Suprapubic skin (tissue), 4 donors: ENCODE measurements at places on chromosomes 13 and 19. TPM values are rescaled to one million over a fixed set of nuclear protein-coding genes. Genes with fewer than 3 reads are reported as not detected.

DNA sequence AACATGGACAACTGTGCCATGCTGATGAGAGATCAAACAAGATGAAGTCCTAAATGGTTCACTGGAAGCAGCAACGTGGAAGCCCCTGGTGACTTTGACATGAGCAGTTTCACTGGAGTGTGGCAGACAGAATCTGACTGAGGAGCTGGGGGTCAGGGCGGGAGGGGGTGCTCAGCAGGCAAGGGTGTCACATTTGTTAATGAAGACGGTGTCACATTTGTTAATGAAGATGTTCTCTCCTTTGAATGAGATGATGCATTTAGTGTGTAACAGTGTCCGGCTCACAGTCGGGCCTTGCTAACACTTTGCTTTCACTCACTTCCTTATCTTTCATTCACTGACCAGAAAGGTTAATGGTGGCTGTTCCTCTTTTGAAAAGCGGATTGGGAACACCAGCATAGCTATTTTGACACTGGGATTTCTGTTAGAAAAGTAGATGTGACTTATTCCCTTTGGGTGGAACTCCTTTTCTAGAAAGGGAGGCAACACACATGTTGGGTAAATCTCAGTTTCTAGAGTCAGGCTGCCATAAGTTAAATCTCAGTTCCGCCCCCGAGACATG, 693.7 kb downstream of the UQCRFS1 start:
- no peak overlapping the region for H3K27ac ChIP-seq
- no peaks in the 10 kb centered on the region for H3K27me3 ChIP-seq
- H3K36me3 ChIP-seq: no peaks in the 10 kb centered on the region
- H3K4me3 ChIP-seq: no peak overlapping the region
- no peak for DNase-seq
- no peaks in the 10 kb centered on the region for H3K4me1 ChIP-seq

Gene SYT5
- total RNA-seq: 7.8 TPM

Gene GRK1
- not detected for total RNA-seq

GRCh38 chr19:633068-633785, at the start of gene POLRMT:
Gene POLRMT, minus strand, starts transcription at chr19:633537. Its CDS starts 25 bp downstream, at chr19:633512.
- DNase-seq: peak; percentile 99
- peaks cover 23% of the 10 kb centered on the region for H3K4me1 ChIP-seq
- peak within 1 kb of the TSS; percentile 75 for H3K27ac ChIP-seq
- H3K4me3 ChIP-seq: peak within 1 kb of the TSS; percentile 82
- H3K36me3 ChIP-seq: peaks cover 20% of the 10 kb centered on the region

DNA sequence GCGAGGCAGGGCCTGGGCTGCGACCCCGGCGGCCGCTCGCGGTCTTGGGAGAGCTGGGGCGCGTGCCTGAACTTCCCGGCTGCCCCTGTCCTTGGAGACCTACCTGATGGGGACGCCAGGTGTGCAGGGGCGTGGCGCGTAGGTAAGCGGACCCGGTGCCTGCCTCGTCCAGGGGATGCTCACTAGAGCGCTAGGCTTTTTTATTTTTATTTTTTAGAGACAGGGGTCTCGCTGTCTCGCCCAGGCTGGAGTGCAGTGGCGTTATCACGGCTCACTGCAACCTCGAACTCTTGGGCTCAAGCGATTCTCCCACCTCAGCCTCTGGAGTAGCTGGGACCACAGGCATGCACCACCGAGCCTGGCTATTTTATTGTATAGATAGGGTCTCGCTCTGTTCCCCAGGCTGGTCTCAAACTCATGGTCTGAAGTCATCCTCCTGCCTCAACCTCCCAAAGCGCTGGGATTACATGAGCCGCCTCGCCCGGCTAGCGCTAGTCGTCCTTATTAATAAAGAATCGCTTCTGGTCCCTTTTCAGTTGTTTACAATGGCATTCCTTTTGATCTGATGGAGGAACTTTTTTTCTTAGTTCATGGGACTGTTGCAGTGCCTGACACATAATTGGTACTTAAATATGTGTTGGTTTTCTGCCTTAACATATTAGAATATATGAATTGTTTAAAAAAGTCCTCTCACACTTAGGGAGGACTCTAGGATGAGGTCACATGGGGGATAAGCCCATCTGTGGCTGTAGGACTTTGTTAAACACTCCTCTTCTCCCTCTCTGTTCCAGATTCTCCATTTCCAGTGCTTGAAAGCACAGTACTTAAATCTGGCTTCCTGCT, 812 bp downstream of the DPY19L3 start:
- DNase-seq: peak; percentile 78
- H3K27ac ChIP-seq: peak overlapping the region; percentile 98

GRCh38 chr19:13864667-13865570, 12.0 kb upstream of the NANOS3 start:
- DNase-seq: no peak
- H3K36me3 ChIP-seq: no peaks in the 10 kb centered on the region
- no peaks in the 10 kb centered on the region for H3K27me3 ChIP-seq
- peak overlapping the region; percentile 44 for H3K27ac ChIP-seq
- H3K4me3 ChIP-seq: peak overlapping the region; percentile 83

GRCh38 chr13:58767566-58767965, 1136.0 kb downstream of the PCDH17 start:
- H3K27me3 ChIP-seq: no peaks in the 10 kb centered on the region
- no peak overlapping the region for H3K4me3 ChIP-seq
- DNase-seq: no peak
- no peaks in the 10 kb centered on the region for H3K36me3 ChIP-seq
- H3K4me1 ChIP-seq: no peaks in the 10 kb centered on the region

DNA sequence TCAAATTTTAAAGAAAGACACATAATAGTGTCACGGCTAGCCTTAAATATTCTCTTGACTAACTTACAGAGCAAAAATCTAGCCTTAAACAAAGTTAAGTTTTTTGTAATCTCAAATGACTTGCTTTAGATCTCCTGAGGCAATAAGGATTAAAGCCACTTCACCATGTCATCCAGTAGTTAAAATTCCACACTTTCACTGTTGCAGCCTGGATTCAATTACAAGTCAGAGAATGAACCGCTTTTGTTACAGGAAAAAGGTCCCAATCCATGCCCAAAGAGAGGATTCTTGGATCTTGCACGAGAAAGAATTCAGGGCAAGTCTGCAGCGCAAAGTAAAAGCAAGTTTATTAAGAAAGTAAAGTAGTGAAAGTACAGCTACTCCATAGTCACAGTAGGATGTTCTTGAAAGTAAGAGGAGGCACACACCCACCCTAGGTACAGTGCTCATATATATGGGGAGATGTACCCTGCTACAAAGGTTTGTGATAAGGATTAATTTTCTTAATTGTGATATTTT, 34.6 kb upstream of the CD177 start:
- no peak overlapping the region for H3K27ac ChIP-seq
- no peak overlapping the region for H3K4me3 ChIP-seq
- no peaks in the 10 kb centered on the region for H3K36me3 ChIP-seq
- H3K4me1 ChIP-seq: no peaks in the 10 kb centered on the region
- no peaks in the 10 kb centered on the region for H3K27me3 ChIP-seq

Gene CEACAM21
- not detected for total RNA-seq

DNA sequence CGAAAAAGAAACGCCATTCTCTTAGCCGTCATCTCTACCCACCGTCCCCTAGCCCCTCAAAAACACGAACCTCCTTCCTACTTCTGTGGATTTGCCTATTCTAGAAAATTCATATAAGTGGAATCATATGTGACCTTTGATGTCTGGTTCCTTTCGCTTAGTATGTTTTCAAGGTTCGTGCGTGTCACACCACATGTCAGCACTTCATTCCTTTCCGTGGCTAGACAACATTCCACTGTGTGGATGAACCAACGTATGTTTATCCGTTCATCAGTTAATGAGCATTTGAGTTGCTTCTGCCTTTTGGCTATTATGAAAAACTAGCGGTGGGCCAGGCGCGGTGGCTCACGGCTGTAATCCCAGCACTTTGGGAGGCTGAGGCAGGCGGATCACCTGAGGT, 14.0 kb upstream of the PPP1R12C start:
- DNase-seq: no peak
- H3K27me3 ChIP-seq: peaks cover 30% of the 10 kb centered on the region
- H3K4me1 ChIP-seq: no peaks in the 10 kb centered on the region
- H3K27ac ChIP-seq: no peak overlapping the region
- no peak overlapping the region for H3K4me3 ChIP-seq

Gene LYPD5
- total RNA-seq: 99.7 TPM

DNA sequence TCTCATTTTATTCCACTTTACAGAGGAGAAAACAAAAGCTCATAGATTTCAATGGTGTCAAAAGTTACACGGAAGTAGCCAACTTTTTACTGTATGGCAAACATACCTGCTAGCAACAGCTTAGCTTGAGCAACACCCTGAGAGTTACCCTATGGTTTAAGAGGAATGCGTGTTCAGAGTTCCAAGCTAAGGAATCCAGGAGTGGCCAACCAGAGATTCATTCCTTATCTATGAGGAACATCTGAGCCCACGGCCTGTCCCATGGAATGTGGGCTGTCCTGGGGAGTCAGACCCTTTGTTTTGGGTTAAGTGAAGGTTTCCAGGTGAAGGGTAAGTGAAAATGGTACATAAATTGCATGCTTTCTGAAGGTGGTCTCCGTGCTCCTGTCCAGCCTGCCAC, 67.5 kb downstream of the STARD13 start:
- peaks cover 47% of the 10 kb centered on the region for H3K4me1 ChIP-seq
- H3K27me3 ChIP-seq: no peaks in the 10 kb centered on the region
- H3K4me3 ChIP-seq: no peak overlapping the region
- H3K27ac ChIP-seq: peak overlapping the region; percentile 66
- no peak for DNase-seq

- H3K4me3 ChIP-seq: no peak overlapping the region
- H3K4me1 ChIP-seq: peaks cover 65% of the 10 kb centered on the region
- H3K27me3 ChIP-seq: no peaks in the 10 kb centered on the region
- H3K27ac ChIP-seq: peak overlapping the region; percentile 28
- no peaks in the 10 kb centered on the region for H3K36me3 ChIP-seq
- DNase-seq: no peak
Measured at GRCh38 chr13:98556968-98557631, 19.8 kb downstream of the STK24 start.

Gene FBXO27
- total RNA-seq: 37.9 TPM

GRCh38 chr19:17680230-17680722, 7.9 kb downstream of the UNC13A start:
- no peak for DNase-seq
- peak overlapping the region; percentile 28 for H3K4me3 ChIP-seq
- peaks cover 13% of the 10 kb centered on the region for H3K4me1 ChIP-seq
- no peak overlapping the region for H3K27ac ChIP-seq
- H3K36me3 ChIP-seq: no peaks in the 10 kb centered on the region
- peaks cover 62% of the 10 kb centered on the region for H3K27me3 ChIP-seq

GRCh38 chr13:45545686-45546409, 69.7 kb downstream of the ERICH6B start:
- no peak overlapping the region for H3K4me3 ChIP-seq
- H3K4me1 ChIP-seq: no peaks in the 10 kb centered on the region
- H3K27me3 ChIP-seq: peaks cover 8% of the 10 kb centered on the region
- no peaks in the 10 kb centered on the region for H3K36me3 ChIP-seq
- no peak overlapping the region for H3K27ac ChIP-seq

GRCh38 chr13:22121146-22121739, 450.4 kb downstream of the FGF9 start:
- H3K36me3 ChIP-seq: no peaks in the 10 kb centered on the region
- H3K4me1 ChIP-seq: no peaks in the 10 kb centered on the region
- H3K27me3 ChIP-seq: no peaks in the 10 kb centered on the region
- no peak for DNase-seq

Gene MEX3D
- 22.4 TPM for total RNA-seq

DNA sequence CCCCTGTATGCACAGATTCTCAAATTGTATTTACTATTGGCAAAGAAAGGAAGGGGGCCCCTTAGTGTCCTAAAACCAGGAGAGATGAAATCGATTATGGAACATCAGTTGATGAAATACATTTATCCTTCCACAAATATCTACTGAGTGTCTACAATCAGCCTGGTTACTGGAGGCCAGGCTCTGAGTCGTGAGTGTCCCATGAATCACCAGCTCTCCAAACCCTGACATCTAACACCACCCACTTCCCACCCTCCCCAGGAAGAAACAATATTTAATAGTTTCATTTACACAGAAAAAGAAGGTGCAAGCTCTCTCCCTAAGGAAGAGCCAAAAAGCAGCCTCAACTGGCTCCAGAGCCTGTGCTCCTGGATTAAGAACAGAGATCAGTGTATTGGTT, 25.2 kb downstream of the KCTD15 start:
- no peak for DNase-seq
- no peaks in the 10 kb centered on the region for H3K36me3 ChIP-seq
- no peaks in the 10 kb centered on the region for H3K27me3 ChIP-seq

Gene C1QTNF9B
- not detected for total RNA-seq

Gene SBK3
- total RNA-seq: not detected

DNA sequence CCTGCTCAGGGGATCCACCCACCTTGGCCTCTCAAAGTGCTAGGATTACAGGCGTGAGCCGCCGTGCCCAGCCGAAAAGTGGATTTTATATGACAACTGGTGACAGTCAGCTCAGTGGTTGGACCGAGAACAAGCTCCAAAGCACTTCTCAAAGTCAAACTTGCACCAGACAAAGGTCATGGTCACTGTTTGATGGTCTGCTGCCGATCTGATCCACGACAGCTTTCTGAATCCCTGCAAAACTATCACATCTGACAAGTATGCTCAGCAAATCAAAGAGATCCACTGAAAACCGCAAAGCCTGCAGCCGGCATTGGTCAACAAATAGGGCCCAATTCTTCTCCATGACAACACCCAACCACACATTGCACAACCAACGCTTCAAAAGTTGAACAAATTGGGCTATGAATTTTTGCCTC, 21.6 kb upstream of the NAA16 start:
- no peak overlapping the region for H3K4me3 ChIP-seq
- no peaks in the 10 kb centered on the region for H3K27me3 ChIP-seq
- H3K27ac ChIP-seq: no peak overlapping the region
- no peak for DNase-seq
- no peaks in the 10 kb centered on the region for H3K4me1 ChIP-seq

DNA sequence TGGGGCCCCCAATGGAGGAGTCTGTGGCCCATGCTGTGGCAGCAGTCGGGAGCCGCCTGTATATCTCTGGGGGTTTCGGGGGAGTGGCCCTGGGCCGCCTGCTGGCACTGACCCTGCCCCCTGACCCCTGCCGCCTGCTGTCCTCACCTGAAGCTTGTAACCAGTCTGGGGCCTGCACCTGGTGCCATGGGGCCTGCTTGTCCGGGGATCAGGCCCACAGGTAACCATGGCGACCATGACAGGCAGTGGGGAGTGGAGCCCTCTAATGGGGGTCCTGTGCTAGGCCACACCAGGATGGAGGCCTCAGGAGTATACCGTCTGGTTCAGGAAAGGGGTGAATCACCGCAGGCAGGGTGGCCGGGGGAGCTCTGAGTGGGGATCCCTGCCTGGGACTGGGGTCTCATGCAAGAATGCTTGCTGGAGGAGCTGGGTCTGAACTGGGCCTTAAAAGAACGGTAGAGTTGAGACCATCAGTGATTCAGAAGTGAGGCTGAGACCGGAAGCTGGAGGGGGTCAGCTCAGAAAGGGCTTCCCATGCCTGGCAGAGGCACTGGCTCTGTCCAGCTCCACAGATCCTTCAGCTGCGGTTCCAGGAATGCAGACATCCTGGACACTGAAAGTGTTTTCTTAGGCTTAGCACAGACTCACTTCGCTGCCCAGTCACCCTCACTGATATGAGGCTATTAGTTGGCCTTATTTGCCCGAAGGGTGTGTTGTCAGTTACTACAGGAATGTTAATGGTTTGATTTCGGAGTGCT, 29.1 kb downstream of the CNFN start:
- DNase-seq: no peak
- H3K36me3 ChIP-seq: peaks cover 65% of the 10 kb centered on the region
- H3K4me3 ChIP-seq: no peak overlapping the region
- no peaks in the 10 kb centered on the region for H3K4me1 ChIP-seq

Gene UBXN6
- 159 TPM for total RNA-seq

- H3K36me3 ChIP-seq: no peaks in the 10 kb centered on the region
- no peak overlapping the region for H3K27ac ChIP-seq
- no peaks in the 10 kb centered on the region for H3K4me1 ChIP-seq
- no peak for DNase-seq
- H3K27me3 ChIP-seq: no peaks in the 10 kb centered on the region
Measured at GRCh38 chr13:99796175-99796819, 175.3 kb downstream of the ZIC5 start.
